ENCODE measurements at places on chromosomes 4 and X.

GRCh38 chrX:142428916-142429315 is 223.8 kb upstream of the MAGEC2 start:
- DNase-seq: no peak

DNA sequence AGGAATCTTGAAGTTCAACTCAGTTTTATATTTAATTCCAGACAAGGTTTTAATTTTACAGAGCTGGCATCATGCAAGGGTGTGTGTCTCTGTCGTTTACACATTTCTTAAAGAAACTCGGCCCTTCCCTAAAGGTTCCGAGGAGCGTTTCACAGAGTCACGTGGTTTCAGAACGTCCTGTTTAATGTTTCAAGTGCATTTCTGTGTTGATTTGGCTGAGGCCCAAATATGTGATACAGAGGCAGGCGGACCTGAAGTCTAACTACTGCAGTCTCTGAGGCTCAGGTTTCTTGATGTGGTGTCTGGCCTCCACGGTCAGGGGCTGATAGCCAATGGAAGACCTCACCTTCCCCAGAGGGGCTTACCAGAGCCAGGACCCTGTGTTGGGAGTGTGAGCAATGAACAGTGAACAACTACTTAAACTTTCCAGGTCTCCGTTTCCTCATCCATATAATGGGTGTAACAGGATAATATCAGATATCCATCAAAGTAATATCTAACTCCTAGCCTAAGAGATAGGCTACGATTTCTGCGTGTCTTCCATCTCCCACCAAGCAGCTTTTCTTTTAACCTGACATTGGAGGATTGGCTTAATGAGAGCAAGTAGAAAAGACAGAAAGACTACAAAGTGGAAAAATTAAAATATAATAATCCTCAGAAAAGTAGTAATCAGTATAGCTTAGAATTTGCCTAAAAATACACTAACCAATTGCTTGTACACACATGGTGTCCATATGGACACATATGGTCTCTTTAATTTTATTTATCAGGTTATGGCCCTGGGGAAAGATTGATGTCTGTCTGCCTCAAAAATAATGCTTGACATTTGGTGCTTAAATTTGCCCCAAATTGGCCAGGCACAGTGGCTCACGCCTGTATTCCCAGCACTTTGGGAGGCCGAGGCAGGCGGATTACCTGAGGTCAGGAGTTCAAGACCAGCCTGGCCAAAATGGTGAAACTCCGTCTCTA is 50.0 kb upstream of the TRIM2 start:
- no peak for DNase-seq

DNA sequence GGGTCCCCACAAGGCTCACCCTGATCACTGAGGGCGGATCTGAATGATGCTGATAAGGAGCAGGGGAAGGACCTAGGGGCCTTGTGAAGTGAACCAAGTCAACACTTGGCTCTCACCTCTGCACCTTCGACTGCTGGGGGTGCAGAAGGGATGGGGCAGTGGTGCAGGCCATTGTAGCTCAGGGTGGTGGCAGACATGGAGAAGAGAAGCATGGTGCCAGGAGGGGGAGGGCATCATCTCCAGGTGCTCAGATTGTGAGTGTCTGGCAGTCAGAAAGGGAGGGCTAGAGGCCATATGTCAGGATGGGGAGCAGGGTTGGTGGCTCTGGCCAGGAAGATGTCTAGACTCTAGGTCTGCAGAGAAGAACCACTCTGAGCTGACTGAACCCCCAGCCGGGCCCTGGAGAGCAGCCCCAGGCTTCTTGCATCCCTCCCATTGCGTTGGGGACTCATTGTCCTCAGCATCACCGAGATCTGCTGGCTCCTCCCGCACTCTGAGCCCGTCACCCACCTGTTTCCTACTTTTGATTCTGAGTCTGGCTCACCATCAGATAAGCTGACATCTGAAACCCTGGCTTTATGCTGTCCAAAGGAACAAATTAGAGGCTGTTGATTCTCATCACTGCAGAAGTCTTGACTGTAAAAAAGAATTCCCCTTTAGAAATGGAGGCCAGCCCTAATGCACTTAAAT is 3.8 kb downstream of the APLN start:
- DNase-seq: no peak

GRCh38 chr4:181671672-181672071 is 571.5 kb upstream of the TENM3 start:
- no peak for DNase-seq

GRCh38 chr4:168409089-168409801 is 71.0 kb downstream of the DDX60L start:
- no peak for DNase-seq

DNA sequence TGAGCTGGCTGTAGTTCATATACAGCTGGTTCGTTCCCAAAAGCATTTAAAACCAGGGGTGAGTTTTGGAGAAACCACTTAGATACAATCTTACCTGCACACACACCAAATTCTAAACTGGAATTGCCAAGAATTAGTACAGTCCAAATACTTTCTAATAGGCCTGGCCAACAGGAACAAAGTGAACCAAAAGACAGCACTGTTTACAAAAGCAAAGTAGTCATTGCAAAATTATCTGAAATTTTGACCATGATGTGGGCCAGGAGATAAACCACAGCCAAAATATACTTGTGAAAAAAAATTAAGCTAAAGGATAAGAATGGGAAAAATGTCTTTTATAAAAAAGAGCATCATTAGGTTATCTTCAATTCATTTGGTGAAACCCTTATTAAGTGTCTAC is 37.9 kb upstream of the NAP1L5 start:
- DNase-seq: no peak

GRCh38 chrX:5829469-5829868 is 399.2 kb downstream of the NLGN4X start:
- DNase-seq: no peak

GRCh38 chr4:15936495-15936894 is 2.0 kb downstream of the FGFBP1 start:
- DNase-seq: no peak
